ENCODE measurements at places on chromosomes 12 and 14.

DNA sequence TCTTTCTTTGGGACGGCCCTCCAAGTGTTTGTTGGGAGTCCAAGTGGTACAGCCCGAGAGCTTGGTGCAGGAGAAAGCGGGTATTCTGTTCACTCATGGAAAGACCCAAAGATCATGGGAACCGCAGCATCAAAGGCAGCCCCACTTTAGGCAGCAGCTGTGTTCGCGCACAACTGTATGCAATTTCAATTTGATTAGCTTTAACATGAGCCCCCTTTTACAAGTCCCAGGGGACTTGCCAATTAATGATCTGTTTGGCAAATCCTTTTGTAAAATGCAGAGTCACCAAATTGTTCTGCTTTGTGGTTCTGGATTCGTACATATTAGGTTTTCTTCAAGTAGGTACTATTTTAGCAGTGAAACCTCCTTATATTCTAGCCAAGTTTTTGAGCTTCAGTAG lies 217.7 kb downstream of the AACS start:
- no peak for DNase-seq

GRCh38 chr14:63725786-63726460 lies 1.9 kb downstream of the SGPP1 start:
- no peak for DNase-seq

DNA sequence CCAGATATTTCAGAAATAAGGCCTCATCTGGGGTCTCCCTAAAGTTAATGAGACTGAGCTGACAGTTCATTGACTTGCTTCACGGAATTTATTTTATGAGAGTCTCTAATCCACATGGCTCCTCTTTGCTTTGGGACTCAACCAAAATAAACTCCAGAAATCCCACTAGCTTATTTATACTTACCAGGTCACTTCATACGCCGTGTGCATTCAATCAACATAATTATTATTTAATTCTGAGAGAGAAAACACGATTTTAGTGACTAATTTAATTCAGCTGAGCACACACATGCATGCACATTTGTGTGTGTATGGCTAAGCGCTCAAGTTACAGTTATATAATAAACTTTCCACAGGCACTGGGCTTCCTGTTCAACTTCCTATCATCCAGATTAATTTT lies 333.4 kb upstream of the CCDC196 start:
- no peak for DNase-seq

DNA sequence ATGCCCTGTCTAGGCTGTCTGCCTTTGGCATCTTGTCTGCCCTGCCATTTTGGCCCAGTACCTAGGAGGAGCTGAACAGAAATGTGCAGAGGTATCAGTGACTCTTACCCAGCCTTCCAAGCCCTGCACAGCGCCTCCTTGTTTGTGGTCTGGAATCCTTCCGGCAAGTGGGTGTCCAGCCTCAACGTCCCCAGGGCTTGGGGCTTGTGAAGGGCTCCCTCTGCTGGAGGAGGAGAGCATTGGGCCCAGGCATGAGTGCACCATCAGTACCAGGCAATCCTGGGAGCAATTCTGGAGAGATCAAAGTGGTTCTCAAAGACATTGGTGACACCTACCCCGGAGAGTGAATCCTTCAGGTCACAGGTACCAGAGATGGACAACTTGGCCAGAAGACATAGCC lies 2.4 kb upstream of the TCL1B start:
- DNase-seq: no peak

DNA sequence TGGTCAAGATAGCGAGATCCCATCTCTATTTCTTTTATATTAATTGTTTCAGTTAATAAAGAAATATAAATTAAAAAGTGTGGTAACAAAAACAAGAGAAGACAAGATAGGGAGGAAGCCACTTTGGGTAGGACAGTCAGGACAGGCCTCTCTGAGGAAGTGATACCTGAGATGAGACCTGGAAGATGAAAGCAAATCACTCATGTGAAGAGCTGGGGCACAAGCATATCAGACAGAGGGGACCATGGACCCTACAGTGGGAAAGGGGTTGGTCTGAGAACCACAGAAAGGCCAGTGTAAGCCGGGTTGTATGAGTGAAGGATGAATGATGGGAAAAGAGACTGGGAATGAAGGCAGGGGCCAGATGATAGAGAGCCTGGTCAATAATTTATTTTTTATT lies 1.8 kb upstream of the MED6 start:
- DNase-seq: no peak

DNA sequence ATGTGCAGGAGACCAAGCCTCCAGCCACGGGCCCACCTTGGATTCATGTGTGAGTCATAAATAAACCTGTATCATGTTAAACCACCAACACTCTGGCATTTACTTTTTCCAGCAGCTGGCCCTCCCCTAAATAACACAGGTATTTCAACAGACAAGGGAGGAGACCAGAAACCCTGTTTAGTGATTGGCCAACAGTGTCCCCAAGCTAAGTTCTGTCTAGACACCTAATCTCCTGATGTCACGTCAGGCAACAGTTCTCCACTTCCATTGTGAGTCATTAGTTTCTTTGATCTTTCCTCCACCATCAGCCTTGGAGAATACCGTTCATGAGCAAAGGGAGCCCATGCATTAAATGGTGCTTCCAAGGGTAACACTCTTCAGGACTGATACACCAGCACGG lies 196.9 kb downstream of the TMEM132C start:
- no peak for DNase-seq

GRCh38 chr12:123071099-123071800 lies 79.6 kb downstream of the PITPNM2 start:
- DNase-seq: no peak

- peak; percentile 75 for DNase-seq
Observed at GRCh38 chr12:6532051-6532926, 2.0 kb upstream of the GAPDH start.

DNA sequence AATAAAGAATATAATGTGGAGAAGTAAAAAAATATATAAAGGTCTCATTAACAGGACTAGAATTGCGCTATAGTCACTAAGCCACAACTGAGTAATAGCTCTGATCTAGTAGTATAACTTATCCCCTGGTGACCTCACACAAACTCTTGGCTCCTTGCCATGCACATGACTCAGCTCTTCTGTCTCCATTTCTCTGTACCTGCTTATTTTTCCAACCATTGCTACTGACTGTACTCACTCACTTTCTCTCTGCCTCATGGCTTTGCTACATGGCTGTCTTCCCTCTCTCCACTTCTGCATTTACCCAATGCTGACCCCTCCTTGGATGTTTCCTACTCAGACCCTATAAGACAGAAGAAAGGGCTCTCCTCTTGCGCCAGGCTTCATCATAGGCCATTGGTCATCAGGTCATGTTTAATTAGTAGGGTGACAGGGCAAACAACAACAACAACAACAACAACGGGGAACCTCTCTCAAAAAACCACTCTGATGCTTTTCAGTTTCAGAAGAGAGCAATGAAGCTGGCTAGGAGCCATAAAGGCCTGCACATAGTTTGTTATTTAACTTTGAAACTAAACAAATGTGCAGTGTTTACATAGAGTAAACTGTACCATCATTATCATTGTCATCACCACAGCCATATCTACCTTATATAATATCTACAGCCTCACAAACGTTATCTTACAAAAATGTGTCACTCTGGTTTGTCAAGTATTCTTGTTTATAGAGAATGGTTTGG lies 25.6 kb upstream of the KRAS start:
- peak; percentile 41 for DNase-seq

- no peak for DNase-seq
Observed at GRCh38 chr12:117408161-117408791, 46.9 kb upstream of the NOS1 start.

DNA sequence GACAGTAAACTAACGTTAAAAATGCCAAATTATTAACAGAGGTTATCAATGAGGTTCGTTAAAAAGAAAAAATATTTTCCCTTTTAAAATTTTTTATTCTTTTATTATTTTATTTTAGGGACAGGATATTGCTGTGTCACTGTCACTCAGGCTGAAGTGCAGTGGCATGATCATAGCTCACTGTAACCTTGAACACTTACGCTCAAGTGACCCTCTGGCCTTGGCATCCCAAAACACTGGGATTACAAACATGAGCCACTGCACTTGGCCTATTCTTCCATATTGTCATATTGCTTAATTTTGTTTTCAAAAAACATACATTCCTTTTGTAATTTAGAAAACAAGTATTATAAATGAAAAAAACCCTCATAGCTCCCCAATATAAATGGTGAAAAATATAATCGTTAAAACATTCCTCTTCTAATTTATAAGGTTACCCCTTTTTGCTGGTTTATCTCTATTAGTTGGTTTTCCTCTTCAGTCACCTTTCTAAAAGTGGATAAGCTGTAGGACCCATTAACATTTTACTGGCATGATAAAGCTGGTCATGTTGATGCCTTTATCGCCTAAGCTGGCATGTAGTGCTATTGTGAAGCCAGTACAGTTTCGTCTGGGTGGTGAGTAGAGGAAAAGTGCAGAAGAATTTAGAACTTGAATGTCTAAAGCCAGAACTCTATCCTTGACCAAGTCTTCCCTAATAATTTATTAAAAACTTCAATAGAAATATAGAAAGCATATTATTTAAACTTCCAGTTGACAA lies 27.6 kb downstream of the PDE3A start:
- DNase-seq: no peak

GRCh38 chr12:45540661-45541341 lies 188.7 kb upstream of the ARID2 start:
- DNase-seq: no peak

- no peak for DNase-seq
Observed at GRCh38 chr12:131223171-131223761, 269.6 kb downstream of the ADGRD1 start.

DNA sequence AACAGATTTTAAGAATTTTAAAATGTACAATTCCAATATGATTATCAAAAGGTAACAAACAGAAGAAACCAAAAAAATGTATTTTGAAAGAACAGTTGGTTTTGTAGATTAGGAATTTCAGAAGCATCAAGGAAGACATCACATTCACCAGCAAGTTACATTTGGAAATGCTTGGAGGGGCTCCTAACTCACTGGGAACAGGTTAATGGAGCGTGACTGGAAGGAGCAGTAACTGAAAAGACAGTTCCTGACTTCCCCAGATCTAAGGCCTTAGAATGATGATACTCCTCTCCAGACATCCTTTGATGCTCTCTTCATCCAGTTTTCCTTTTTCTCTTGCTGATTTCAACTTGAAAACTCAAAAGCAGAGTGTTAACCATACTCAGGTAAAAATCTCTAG lies 220.0 kb upstream of the EGLN3 start:
- no peak for DNase-seq

GRCh38 chr12:72273851-72274351 lies 1.7 kb downstream of the TRHDE start:
- DNase-seq: no peak

- no peak for DNase-seq
Observed at GRCh38 chr12:29816874-29817725, 33.4 kb upstream of the TMTC1 start.

- no peak for DNase-seq
Observed at GRCh38 chr12:54337854-54338650, 13.1 kb downstream of the COPZ1 start.

DNA sequence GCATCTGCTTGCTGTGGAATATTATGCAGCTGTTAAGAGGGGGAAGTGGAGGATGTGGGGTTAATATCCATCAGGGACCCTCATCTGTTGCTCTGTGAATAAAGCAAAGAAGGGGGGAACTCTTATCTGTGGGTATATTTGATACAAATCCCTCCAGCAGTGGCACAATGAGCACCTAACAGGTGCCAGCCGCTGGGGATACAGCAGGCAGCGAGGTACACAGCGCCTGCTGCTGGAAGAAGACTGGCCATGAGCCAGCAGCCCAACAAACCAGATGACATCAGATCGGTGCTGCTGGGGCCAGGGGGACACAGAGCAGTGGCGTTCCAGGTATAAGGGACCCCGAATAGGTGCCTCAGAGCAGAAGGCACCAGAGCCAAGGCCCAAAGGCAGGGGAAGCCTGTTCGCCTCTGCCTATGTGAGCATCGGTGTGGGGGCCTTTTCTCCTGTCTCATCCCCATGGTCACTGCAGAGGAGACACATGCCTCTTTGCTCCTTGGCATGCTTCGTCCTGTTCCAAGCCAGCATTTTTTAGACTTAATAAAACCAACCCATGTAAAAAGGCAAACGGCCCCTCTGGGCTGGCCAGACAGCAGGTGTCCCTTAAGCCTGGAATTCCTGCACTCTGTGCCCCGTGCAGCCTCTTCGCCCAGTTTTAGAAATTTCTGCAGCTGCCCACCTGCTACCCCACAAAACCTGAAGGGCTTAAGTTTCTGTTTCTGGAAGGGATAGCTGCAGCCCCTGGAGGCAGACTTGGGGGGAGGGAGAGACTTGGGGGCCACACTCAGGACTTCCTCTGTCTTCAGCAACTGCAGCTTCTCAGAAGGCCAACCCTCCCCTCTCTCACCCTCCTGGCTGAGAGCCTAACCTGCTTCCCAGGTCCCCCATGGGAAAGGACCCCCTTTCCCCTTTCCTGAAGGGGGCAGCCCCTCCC lies 1.6 kb upstream of the CKB start:
- DNase-seq: no peak

- DNase-seq: no peak
Observed at GRCh38 chr12:128603573-128604115, 220.1 kb downstream of the SLC15A4 start.

- no peak for DNase-seq
Observed at GRCh38 chr14:101050901-101051490, 147.5 kb upstream of the RTL1 start.

- no peak for DNase-seq
Observed at GRCh38 chr12:108525681-108526080, 10.6 kb downstream of the FICD start.
